Activated B cell treated with CpG ODN at 0.5 μM for 24 hours (primary cell): ENCODE measurements at places on chromosomes 12 and 14. TPM values are rescaled to one million over a fixed set of nuclear protein-coding genes. Genes with fewer than 3 reads are reported as not detected.

The DBX2 gene
- not detected in 2 replicates for total RNA-seq

DNA sequence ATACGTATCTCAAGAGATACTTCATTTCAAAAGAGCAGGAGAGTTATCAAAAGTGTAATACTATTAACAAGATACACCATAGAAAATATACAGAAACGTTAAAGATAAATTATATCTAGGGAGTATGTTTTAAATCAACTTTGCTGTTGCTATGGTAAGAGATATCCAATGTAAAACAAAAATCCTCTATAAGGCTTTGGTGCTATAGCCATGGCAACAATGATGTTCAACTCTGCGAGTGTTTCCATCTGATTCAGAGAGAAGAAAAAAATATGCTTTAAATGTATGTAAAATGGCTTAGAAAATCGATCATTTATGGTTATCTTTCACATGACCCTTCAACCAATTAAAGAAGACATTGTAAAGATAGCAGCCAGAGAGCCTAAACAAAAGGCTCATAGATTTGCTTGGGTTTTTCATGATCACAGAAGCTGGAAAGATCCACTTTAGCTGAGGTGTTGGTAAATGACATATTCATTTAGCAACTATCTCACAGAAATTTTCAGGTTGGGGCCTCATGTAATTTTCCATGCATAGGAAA, 387.0 kb upstream of the GARIN6 start:
- DNase-seq = no peak

DNA sequence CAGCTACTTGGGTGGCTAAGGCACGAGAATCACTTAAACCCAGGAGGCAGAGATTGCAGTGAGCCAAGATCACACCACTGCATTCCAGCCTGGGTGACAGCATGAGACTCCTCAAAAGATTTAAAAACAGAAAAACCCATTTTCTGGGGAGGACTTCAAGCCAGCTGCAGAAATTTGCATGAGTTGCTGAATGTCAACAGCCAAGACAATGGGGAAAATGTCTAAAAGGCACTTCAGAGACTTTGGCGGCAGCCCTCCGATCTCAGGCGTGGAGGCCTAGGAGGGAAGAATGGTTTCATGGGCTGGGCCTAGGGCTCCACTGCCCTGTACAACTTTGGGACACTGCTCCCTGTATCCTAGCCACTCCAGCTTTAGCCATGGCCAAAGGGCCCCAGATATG, 177.8 kb upstream of the C14orf180 start:
- DNase-seq = no peak

The C12orf50 gene
- total RNA-seq = 0.07 and 0.12 TPM in 2 replicates

- DNase-seq = no peak
Measured at GRCh38 chr14:81384900-81385299, 15.2 kb downstream of the STON2 start.
